MM.1S (cell line): ENCODE measurements at places on chromosomes 4 and X.

DNA sequence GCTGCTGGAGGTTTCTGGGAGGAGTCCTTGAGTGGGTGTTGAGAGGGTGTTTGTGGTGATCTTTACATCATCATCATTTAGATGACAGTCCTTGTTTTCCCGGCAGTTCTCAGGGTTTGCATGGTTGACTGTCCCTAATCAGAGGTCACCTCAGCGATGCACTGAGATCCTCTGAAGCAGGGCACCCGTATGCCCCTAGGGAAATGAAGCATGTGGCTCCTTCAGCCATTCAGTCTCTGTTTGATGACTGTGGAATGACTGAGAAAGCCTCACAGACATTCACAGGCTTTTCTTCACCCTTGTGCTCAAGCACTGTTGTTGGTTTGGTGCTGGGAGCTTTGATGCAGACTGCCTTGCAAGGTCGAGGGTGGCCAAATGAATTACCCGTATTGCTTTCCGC lies 474.7 kb downstream of the SPRY1 start:
- no peak for DNase-seq

DNA sequence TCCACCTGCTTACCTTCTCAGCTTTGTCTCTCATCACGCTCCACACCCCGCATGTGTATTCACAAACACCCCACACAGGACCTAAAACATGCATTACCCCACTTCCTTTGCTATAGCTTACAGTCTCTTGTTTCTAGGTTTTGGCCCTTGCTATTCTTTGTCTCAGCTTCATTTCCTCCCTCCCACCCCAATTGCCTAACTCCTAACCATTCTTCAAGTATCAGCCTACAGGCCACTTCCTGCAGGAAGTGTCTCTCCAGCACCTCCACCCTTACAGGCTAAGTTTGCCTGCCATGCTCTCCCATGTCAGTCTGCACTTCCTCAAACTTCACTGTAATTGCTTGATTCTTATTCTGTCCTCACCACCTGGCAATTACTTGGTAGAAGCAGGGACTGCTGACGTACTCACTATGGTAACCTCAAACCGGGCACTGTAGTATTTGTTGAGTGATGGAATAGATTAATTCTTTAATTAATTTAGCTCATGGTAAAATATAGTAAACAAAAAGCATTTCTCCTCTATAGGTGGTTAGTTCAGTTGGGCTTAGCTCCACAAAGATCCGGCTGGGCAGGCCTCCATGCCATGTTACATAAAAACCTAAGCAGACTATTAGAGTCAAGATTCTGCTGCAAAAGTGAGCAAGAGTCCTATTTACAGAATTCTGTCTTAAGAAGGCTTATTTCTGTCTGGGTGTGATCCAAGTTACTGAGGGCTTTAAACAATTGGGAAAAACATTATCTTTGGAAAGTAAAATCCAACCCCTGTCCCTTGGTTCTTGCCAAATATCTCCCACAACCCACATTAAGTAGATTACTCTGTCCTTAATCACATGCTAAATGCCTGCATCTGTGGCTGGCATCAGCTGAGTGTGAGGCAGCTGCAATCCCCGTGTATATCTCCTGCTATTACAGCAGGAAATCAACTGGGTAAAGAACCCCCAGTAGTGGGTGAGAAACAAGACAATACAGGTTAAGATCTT lies 124.7 kb upstream of the CPEB2 start:
- no peak for DNase-seq

- DNase-seq, result no peak
These were observed 1.5 kb downstream of the SPANXN4 start for GRCh38 chrX:143027275-143027674.

DNA sequence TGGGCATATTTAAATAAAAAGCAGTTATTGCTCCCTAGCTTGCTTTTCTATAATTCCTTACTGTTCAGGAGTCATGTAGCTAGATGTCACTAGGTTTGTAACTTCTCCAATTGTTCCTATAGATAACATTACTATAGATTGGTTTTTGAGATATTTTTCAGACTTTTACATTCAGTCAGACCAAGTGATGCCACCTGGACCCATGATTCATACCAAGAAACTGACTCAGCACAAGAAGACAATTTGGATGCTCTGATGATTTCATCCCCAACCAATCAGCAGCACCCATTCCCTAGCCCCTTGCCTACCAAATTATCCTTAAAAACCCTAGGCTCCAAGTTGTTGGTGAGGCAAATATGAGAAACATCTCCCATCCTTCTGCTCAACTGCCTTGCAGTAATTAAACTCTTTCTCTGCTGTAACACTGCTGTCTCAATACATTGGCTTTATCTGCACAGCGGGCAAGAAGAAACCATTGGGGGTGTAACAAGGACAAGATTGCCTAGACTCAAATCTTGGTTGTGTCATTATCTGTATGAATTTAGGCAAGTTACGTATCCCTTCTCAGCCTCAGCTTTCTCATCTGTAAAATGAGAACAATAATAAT lies 11.8 kb upstream of the NEIL3 start:
- DNase-seq, result no peak

- DNase-seq, result no peak
These were observed 17.2 kb upstream of the FAT1 start for GRCh38 chr4:186740822-186741221.

DNA sequence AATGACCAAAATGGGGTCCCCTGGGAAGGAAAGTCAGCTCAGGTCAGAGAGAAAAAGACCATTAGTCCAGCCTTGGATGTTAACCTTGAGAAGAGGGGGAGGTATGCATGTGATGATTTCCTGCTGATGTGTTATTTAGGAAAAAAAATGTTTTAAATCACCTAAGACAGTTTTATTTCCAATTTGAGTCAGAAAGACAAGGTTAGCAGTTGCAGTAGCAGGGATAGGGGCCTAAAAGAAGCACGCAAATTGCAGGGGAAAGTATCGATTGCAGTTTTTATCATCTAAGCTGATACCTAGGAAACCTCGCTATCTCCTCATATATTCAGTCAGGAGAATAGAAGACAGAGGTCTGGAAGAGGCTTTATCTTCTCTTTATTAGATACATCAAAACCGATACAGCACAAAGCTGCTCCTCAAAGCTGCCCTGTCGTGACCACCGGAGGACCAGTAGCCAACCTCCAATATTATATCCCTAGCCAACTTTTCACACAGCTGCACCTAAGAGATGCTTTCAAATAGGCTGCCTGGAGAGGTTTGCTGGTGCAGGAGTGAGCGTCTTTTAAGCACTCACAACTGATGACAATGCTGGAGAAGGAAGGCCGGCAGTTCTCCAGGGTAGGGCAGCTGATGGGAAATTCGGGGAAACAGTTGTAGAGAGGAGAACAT lies 289.4 kb downstream of the INPP4B start:
- DNase-seq, result no peak

- DNase-seq, result no peak
These were observed 11.0 kb upstream of the PDLIM3 start for GRCh38 chr4:185546335-185546734.

DNA sequence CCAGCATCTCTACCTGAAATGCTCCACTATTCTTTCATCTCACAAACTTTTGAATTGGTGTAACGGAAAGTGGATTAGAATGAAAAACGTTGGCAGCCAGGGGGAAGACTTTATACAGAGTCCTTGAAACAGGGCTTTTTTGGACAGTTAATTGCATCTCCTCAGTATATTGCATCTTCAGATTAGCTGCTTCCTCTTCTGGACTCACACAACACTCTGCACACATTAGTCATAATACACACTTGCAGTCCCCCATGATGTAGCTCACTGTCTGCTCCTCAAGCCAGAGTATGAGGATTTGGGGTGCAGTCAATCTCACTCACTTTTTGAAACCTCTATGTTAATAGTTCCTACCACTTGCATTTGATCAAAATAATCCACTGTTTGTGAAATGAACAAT lies 101.0 kb downstream of the ADGRA3 start:
- DNase-seq, result no peak

DNA sequence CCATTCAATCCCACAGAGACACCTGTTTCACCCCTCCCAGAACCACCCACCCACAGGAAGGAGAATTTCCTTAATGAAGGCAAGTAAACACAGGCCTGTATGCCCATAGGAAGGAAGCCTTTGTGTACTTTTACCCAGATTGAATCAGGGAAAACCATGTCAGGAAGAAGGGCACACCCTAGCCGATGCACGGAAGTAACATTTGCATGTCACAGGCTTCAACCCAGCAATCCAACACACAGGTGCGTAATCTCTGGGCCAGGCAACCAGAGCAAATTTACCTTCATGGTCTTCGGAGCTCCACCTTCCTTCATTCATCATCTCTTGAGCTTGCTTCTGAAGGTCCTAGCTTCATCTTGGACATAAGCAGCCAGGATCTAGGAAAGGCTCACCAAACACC lies 206.3 kb downstream of the SHROOM3 start:
- no peak for DNase-seq

DNA sequence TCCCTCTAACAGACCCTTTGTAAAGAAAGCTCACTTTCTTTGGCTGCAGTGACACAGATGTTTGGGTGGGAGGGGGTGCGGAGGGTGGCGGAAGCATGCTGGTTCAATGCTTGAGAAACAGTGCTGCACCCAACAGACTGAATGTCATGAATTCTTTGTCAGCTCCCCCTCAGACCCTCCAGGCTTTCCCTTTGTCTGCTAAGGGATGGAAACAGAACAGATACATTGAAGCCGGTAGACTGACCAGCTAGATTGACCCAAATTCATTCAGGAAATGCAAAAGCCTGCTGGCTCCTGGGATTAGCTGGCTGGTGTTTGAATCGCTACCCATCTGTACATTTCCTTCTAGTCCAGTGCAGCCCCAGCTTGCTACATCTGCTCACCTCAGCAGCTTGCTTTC lies 90.8 kb upstream of the PAK3 start:
- no peak for DNase-seq

DNA sequence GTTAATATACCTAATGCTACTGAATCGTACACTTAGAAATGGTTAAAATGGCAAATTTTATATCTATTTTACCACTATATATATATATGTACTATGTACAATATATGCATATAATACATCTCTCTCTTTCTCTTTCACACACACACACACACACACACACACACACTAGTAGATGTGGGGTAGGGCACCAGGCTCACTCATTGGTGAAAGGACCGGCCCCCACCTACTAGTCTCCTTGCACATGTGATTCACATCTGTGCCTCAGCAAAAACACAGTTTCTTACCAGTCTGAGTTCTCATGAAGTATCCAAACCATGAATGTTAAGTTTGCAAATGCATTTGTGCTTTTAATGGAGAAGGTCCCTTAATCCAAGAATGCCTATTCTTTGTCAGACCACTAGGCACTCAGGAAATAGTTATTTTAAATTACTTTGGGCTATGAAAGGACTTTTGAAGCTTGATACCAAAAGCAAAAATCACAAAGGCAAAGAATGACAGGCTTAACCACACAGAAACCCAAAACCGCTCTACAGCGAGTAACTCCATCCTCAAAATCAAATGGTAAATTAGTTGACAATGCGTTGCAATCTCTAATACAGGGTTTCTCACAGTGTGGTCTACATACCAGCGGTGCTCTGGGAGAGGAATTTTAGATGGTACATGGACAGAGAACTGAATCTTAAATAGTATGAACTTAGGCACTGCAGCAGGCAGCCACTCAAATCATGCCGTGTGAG lies 5.8 kb downstream of the TSC22D3 start:
- no peak for DNase-seq

DNA sequence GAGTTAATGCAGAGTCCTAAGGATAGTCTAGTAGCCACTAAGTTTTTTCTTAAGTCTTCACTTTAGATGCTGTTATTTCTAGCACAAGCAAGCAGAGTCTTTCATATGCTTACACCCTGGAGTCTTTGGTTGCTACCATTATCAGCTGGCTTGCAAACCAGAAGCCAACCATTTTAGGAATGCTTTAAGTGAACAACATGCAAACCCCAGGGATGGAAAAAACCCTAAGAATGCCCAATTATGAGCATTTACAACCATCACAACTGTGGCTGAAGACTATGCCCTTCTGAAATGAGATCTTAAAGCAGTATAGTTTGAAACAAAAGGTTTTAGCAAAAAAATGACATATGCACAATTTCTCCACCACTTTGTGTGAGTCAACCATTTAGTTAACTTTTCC lies 6.6 kb downstream of the MID1IP1 start:
- no peak for DNase-seq

GRCh38 chrX:109384699-109385098 lies 97.2 kb downstream of the GUCY2F start:
- DNase-seq, result peak; percentile 30

- DNase-seq, result no peak
These were observed 40.1 kb downstream of the UGT2B15 start for GRCh38 chr4:68630371-68630770.

DNA sequence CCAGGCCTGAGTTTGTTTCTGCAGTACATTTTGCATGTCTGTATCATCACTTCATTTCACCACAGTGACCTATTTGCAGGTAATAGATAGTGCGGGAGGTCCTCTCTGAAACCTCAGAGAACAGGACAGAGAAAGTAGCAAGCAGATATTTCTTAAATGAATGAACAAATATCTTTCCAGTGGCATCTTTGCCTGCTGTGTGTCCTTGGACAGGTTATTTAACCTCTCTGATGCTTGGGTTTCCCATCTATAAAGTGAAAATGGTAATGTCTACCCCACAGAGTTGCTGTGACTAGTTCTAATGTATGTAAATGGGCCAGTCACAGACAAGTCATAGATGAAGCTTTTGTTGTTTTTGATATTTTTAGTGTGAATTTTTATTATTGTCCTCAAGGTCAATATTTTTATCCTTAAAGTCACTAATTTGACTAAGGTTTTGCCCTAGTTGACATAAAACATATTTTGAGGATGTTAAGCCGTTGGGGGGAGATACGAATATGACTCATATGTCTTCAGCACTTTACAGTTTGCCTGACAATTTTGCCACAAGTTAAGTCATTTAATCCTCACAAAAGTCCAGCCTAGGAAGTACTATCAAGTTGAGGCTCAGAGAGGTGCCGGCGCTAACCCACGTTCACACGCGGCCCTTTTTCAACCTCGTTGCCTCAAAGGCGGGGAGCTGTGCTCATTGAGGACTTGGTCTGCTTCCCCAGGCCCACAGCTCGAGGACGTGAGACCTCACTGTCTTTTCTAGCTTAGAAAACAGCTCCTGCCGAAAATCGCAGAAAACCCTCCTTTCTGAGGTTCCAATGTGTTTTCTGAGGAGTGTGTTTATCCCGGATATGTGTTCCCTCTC lies 126.7 kb upstream of the STX18 start:
- no peak for DNase-seq

DNA sequence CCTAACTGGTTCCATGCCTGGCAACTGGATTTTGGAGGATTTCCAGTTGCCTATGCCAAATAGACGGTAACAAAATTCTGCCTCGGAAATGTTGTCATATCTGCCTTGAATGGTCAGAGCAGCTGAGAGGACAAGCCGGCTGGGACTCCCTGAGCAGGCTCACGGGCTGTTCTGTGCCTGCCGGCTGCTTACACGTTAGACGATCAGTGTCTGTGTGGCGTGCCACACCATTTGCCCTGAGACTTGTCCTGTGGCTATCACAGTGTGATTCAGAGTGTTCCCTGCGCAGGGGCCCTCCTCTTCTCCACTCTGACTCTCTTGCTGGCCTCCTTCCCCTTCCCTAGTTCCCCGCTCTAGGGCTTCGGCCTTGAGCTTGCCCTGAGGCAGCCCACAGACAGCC lies 42.4 kb downstream of the RAI2 start:
- no peak for DNase-seq
